ENCODE measurements at places on chromosomes 3 and 15. TPM values are rescaled to one million over a fixed set of nuclear protein-coding genes. Genes with fewer than 3 reads are reported as not detected.

DNA sequence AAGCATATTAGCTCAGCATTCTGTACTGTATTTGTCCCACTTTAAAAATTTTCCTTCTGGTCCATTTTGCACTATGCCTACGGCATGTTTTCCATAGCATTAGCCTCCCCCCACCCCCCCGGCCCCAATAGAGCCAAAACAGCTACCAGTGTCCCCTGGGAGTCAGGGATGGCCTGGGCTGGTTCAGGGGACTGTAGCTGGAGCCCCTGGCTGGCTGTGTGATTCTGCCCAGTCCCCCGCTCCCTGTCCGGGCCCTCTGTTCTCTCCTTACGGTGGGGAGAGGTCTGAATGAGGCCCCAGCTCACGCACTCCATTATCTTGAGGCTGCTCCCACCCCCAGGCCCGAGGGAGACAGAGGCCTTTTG, 70.1 kb downstream of the KLF15 start:
- DNase-seq = no peak

DNA sequence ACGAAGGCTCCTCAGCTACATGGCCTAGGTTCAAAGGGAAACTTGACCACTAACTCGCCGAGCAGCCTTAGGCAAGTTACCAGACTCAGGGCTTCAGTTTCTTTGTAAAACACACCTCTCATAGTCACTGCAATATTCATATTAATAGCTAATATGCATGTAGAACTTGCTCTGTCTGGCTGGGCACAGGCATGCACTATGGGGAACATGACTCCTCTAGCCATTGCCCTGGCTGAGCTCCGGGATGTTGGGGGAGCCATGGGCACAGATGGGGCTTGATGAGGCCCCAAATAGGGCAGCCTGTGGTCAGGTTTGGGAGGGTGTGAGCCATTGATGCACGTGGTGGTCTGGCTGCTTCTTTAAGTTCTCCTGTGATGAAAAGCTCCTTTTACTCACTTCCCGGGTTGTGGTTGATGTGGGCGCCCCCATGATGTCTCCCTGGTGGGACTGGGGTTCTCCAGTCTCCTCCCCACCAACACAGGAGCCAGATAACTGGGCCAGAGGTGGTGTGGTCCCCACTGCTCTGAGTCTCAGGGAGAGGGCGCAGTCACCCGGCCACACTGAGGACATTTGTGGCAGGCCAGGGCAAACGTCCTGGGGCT, 29.4 kb upstream of the DUSP7 start:
- DNase-seq = peak; percentile 51

GRCh38 chr15:97991972-97992541, 31.6 kb downstream of the ARRDC4 start:
- DNase-seq = no peak

DNA sequence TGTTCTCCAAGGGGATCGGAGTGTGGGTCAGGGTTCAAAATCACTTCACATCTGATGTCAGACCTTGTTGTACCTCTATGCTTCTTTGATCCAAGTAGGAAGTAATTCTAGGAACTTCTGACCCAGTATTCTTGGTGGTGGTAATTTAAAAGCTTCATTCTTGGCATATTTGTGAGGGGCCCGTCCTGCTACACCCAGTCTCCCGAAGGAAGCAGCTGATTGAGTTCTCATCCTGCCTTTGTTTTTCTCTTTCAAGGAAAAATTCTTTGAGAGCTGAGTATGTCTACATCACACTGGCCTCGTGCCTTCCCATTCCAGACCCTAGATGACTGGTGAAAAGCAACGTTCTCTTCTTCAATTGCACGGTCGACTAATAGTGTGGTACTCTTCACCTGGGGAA, 234.4 kb upstream of the TPRG1 start:
- DNase-seq = no peak

GRCh38 chr15:42108189-42108588, 13.8 kb upstream of the PLA2G4D start:
- no peak for DNase-seq

DNA sequence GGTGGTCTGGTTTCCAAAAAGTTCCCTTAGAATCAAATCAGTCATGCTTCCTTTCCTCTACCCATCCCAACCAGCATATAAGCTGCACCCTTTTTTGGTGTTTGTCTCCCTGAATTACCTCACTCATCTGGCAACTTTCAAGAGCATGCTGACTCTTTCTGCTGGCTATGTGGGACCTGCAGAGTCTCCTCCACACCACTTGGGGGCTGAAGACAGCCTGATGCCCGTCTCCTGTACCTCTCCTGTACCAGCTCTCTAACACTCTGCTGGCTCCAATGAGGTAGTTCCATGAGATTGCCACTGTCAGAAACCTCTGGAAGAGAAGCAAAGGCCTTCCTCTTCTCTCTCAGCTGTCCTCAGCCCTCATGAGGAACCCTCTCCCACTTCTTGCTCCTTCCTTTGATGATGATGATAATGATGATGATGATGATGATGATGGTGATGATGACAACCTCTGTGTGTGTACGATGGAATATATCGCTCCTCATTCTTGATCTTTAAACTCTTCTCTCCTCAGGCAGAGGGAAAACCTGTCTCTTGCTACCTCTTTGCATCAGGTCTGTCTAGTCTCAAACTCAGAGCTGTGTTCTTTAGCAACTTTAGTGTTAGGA, 257.5 kb downstream of the ZNF621 start:
- DNase-seq = no peak

GRCh38 chr3:79478620-79479019, 289.2 kb downstream of the ROBO1 start:
- no peak for DNase-seq

- no peak for DNase-seq
Observed at GRCh38 chr3:187628169-187628568, 42.0 kb downstream of the SST start.

Gene ST8SIA2
- total RNA-seq = not detected

DNA sequence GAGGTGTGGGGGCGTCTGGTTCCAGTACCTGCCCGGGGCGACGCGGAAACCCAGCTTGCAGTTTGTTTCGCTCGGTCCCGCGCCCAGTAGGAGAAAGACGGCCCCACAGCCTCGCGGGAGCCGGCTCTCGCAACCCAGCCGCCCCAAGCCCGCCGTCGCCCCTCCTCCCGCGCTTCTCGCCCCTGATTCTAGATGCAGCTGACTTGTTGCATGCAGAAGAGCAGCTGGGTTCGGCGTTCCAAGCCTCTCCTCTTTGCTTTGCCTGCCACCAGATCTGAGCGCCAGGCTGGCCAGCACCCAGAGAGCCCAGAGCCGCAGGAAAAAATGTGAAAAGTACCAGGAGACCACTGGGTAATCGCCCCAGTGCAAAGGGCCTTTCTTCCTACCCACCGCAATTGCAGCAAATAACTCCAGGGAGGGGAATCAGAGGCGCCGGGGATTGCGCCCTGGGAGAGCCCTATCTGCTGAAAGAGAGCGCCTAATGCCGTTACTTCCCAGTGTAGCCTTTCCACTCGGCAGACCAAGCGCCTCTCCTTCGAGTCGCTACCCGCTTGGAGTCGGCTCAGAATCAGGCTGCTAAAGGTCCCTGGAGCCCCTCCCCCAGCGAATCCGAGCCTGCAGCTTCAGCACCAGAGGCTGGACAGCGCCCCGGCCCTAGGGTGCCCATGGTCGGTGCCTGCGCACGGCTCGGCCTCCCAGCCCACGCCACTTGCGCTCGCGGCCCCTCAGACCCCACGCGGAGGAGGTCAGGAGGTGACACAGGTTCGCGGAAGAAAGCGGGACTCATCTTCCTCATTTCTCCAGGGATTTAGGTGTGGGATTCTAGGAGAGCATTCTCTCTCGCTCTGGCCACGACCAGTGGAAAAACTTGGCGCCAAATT, 15.7 kb upstream of the AEN start:
- peak; percentile 76 for DNase-seq

GRCh38 chr3:141432904-141433303, 53.9 kb upstream of the RASA2 start:
- no peak for DNase-seq

DNA sequence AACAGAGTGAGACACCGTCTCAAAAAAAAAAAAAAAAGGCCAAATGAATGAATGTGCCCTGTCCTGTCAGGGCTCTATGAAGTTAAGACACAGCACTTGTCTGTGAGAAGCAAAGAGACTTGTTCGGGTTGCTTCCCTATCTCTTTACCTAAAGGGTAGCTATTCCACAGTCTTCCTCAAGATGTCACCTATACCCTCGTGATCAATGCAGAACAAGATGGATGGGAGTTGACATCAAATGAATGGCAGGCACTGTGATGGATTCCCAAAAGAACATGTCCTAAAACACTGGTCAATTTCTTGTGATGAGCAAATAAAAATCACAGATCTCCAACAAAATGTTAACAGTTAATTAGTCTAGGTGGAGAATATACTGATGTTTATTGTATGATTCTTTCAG, 9.5 kb downstream of the TADA3 start:
- DNase-seq = no peak

GRCh38 chr15:92893200-92893599, 6.9 kb upstream of the CHD2 start:
- DNase-seq = no peak

Gene SPTBN5
- 0.79 TPM for total RNA-seq

- no peak for DNase-seq
Observed at GRCh38 chr3:61181874-61182273, 69.4 kb downstream of the FHIT start.

Gene FBXO45
- total RNA-seq = 7.2 TPM

All from spleen (tissue), 13 donors.